Urinary bladder (tissue), 4 donors: ENCODE measurements at places on chromosomes 5 and 9.

- DNase-seq: no peak
Measured at GRCh38 chr9:21153336-21154017, 11.8 kb upstream of the IFNW1 start.

DNA sequence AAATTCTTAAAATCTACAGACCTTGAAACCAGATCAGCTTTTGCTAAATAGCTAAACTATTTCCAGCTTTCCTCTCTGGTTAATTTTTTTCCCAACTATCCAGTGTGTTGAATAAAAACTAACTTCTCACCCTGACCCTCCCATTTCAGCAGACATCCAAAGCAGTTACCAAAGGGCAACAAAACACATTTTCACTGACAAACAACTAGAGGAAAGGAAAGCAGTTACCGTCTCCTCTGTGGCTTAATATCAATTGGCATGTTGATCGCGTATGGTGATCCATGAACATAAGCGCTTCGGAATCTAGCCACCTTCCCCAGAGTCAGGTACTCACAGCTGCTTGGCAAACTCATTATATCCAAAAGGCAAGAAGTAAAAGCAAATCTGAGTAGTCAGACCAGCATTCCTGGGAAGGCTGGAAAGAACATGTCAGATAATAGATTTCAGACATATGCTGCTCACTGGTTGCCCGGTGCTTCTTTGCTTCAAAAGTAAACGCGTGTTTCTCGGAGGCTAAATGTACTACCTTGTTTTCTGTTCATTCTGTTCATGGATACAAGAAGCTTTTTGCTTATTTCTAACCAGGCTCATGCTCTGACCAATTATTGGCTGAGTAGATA, 463.4 kb downstream of the PDE4D start:
- no peak for DNase-seq

GRCh38 chr9:78307360-78307759, 10.4 kb downstream of the PSAT1 start:
- DNase-seq: no peak

DNA sequence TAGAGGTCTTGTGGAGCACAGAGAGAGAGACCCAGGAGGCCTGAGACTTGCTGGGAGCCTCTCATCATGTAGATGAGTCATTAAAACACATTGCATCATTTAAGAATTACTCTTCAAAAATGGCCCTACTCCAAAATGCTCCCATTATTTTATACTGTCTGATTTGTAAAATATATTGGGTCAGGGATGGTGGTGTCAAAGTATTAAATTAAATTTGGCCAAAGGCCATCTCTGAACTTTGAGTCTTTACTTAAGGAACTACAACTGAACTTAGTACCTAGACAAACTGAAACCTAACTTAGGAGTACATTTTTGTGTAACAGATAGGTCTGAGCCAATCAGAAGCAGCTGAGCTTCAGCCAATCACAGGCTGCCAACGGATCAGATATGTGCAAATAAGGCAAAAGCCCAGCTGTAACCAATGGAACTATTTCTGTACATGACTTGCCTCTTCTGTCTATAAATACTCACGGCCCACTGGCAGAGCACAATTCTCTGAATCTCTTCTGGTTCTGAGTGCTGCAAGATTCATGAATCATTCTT, 657.2 kb downstream of the TLE1 start:
- DNase-seq: no peak

DNA sequence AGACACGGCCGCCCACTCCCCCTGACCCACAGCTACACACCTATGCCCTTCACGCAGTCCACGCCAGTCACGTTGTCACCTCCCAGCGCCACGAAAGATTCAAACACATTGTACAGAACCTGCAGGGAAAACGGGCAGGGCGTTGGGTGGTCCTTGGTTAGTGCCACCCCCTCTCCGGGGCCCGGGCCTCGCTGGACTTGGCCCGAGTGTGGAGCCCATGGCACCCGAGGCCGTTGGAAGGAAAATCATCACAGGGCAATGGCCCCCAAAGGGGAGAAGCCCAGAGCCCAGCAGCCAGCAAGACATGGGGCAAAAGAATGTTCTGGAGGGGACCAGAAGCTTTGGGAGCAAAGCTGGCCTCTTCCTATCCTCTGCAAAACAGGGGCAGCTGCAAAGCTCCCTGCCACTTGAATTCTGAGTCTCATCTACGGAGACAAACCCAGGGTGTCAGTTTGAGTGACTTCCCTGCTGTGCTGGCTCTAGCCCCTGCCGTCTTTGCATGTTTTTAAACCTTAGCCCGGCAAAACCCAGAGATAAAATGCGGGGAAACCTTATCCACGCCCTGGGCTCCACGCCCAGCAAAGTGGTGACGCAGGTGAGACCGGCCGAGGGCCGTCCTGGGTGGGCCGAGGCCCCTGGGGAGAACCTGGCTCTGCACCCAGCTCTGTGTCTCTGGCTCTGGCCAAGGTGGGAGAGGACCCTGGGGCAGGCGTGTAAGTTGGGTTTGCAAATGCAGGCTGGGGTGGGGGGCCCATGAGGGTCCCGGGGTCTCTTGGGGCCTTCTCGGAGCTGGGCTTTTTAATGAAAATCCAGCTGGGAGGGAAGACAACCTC, 38.9 kb downstream of the SLC9A3 start:
- no peak for DNase-seq

GRCh38 chr9:99172124-99173091, 49.3 kb downstream of the ALG2 start:
- DNase-seq: no peak

DNA sequence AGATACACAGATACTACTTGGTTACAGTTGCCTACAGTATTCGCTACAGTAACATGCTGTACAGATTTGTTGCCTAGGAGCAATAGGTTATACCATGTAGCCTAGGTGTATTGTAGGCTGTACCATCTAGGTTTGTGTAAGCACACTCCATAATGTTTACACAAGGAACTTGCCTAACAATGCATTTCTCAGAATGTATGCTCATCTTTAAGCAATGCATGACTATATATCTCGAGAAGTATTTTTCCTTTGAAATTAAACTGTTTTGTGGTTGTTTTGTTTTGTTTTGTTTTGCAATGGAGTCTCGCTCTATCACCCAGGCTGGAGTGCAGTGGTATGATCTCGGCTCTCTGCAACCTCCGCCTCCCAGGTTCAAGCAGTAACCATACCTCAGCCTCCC, 25.3 kb downstream of the LRRC70 start:
- DNase-seq: no peak

GRCh38 chr9:106670418-106670817, 192.5 kb upstream of the ZNF462 start:
- no peak for DNase-seq

DNA sequence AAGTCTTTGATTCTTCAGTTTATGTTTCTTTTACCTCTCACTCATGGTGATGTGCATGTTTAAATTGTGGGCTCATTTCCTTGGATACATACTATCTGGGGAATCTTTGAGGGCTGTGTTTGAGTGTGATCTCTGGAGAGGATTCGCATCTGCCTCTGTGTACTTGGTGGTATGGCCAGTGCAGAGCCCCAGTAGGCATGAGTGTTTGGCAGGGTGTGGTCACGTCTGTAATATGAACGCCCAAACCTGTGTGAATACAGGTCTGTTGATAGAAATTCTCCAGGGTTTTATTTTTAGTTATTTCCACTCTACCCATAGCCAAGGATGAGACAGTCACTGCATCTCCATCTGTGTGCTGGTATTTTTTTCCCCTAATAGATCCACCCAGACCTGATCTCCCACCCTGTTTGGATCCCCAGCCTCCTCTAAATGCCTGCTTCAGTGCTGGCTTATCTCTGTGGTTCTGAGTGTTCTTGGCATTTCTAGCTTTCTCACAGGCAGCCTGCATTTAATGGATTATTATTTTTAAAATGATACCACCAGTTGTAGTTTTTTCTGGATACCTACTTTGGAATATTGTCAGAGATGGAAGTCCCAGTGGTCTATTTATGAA, 37.5 kb downstream of the TJP2 start:
- no peak for DNase-seq

DNA sequence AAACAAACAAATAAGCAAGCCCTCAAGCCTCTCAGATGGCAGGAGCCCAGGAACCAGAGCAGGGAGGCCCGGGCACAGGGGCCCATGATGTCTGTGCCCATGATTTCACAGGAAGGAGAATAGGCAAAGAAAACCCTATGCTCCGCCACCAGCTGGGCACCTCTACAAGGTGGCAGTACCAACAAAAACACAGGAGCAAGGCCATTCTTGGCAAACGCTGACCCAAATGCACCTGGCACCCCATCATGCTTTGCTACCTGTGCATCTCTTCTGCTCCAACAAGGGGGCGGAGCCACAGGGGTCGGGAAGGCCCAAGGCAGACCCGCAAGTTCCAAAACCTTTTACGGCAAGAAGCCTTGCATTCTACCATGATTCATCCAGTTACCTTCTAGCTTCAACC, 3.1 kb downstream of the BRD3 start:
- DNase-seq: no peak

DNA sequence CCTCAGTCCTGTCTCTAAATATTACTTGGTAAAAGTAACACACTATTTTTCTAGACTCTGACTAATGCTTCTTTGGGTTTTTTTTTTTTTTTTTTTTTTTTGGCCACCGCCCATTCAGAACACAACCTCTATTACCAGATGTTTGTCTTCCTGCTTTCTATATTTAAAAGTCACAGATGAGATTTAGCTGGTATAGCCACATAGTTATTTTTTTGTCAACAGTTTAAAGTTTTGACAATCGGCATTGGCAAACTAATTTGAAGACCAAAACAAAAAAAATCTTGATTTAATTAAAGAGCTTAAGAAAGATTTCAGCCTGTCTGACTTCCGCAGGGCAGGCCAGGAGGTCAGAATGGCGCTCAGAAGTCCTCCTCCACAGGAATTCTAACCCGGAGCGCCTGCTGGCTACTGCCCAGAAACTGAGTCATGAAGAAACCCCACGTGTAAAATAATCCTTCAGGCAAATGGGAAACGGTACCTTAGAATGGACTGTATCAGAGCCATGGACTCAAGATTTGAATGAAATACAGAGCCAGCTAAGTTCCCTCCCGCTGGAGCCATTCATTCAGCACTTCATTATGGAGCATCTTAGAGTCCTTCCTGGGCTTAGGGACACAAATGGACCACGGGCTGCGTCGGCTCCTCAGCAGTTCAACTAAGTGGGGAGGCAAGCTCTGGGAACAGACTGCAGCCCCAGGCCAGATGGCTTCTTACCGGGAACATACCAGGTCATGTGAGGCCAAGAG, 55.6 kb downstream of the PTPDC1 start:
- DNase-seq: peak; percentile 33

DNA sequence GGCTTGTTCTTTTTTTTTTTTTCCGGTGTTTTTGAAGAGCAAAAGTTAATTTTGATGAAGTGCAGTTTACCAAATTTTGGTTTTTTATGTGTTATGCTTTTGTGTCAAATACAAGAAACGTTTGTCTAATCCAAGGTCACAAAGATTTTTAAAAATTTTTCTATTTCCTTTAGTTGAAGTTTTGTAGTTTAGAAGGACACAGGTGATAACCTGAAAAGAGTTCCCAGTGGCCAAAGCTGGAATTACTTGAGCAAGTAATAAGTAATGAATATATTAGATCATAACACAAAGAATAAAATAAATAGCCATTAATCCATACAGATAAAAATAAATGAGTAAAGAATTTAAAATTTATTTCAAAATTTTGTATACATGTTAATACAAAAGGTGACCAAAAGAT, 71.5 kb downstream of the FCHO2 start:
- no peak for DNase-seq

DNA sequence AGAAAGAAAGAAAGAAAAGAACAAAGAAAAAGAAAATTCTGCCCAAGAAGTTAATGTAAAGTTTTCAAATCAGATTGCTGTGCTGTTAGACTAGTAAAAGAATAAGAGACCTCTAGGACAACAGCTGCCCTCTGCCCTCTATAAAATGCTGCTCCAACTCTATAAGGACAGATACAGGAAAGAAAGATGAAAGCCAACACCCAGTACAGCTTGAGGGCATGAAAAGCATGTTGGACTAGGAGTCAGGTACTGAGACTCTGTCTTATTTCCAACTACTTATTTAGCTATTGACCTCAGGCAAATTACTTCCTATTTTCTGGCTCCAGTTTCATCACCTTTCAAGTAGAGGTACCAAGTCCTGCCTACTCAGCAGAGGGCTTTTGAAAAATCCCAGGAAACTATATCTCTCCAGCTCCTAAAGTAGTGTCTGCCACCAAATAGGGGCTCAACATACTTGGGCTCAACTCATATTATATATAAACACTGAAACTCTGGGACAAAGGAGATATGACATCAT, 5.7 kb downstream of the HBEGF start:
- no peak for DNase-seq

- DNase-seq: no peak
Measured at GRCh38 chr9:70260007-70260443, 1.2 kb downstream of the SMC5 start.

DNA sequence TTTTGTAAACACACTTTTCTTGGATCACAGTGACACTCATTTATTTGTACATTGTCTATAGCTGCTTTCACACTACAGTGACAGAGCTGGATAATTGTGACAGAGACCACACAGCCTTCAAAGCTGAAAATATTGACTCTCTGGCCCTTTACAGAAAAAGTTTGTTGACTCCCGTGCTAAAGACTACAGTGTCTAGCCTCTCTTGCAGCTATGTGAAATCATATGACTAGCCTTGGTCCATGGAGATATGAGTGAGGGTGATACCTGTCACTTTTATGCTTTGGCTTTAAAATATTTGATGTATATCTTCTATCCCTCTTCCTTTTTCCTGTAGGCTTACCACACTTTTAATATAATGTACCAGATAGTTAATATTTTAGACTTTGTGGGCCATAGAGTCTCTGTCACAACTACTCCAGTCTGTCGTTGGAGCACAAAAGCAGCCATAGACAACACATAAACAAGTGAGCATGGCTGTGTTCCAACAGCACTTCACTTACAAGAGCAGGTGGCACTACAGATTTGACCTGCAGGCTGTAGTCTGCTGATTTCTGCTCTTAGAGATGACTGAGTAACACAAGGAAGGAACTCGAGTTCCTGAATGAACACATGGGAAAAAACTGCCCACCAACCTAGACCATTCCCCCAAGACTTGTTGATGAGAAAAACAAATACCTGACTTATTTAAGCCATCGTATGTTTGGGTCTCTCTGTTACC, 73.5 kb upstream of the ANKRD55 start:
- DNase-seq: no peak

- DNase-seq: no peak
Measured at GRCh38 chr9:136255896-136256890, 10.6 kb upstream of the QSOX2 start.

GRCh38 chr5:93421468-93421867, 159.6 kb downstream of the NR2F1-AS1 start:
- DNase-seq: no peak

DNA sequence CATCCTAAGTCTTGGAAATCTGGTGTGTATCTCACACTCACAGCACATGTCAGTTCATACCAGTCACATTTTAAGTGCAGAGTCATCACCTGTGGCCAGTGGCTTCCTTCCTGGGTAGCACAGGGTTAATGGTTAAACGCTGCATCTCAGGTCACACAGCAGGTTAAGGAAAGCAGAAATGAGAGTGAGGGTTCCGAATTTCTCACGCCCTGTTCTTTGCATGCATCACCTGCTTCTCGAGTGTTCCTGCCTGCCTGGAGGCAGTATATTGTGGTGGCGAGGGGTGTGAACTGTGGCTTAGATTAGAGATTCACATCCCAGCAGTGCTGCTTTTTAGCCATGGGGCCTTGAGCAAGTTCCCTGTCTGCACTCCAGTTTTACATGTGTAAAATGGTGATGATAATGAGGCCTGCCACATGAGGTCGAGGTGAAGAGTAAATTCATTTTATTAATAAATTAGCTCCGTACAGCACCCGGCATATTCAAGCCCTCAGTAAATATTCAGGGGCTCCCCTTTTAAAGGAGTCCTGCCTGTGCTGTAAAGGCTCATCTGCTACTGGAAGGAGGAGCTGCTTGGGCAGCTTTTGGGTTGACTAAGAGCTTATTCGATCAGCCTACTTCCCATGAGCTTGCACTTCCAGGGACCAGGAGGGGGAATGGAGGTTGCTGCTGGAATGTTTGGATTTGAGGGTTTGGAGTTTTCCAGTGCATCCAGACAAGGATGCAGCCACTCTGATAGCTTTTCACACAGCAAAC, 61.1 kb upstream of the SAP30L start:
- no peak for DNase-seq
